ENCODE measurements at places on chromosomes 2 and 18.
A peak's percentile ranks its signal among the peaks of the same experiment; 100 is the strongest.

DNA sequence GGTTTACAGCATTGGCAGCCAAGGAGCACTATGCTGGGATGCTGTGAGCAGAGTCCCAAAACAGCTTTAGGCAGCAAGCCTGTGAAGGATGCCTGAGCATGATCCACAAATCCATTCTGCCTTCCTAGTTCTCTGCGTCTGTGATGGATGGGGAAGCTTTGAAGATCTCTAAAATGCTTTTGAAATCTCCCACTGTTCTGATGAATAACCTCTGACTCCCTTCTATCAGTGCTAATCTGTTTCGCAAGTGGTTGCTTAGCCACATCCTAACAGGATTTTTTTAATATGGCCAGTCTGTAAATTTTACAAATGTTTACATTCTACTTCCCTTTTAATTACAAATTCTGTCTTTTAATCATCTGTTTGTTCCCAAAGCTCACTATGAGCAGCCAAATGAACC, 319.2 kb downstream of the GULP1 start:
- DNase-seq = no peak

- DNase-seq = no peak
Observed at GRCh38 chr18:46755315-46756024, 1.4 kb downstream of the ST8SIA5 start.

DNA sequence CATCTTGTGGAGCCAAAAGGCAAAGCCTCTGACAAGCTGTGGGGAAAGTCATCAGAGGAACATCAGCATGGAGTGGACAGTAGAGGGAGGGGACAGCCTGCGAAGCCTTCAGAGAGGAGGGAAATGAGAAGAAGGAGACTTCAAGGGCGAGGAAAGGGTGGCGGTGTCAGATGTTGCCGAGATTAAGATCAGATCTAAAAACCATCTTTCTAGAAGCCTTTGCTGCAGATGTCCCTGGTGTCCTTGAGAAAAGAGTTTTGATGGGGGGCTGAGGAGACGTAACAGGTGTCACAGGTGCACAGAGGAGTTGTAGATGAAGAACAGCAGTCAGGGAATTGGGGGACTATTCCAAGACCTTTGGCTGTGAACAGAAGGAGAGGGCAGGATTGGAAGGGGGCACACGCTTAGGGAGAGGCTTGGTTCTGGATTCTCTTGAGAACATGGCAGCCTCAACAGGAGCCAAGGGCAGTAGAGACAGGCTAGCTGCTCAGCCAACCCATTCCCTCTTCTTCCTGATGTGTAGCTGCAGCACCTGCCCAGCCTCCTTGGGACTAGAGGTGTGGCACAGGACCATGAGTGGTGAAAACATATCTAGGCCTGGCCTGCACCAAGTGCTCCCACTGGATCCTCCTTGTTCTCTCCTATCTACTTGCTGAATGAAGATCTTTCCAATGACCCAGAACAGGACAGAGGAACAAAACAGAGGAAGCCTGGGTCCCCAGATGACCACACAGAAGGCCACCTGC, 22.7 kb upstream of the NCL start:
- no peak for DNase-seq

- DNase-seq = no peak
Observed at GRCh38 chr2:45890819-45891218, 239.3 kb downstream of the PRKCE start.

GRCh38 chr2:222673883-222674282, 2.4 kb downstream of the MOGAT1 start:
- DNase-seq = no peak

DNA sequence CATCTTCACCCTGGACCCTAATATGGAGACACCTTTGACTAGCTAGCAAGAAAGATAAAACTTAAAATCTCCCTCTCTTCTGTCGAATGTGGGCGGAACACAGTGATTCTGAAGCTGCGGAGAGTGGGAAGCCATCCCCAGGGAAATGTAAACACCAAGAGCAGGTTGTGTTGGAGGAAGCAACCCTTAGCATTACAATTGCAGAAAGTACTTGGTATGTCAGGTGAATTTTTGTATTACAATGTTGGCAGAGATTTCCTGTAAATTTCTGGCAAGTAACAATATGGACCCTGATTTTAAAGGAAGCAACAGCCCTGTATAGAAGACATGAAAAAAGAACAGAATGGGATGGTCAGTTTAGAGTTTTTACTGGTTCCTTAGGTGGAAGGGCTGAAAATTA, 35.8 kb downstream of the TSN start:
- no peak for DNase-seq

- DNase-seq = no peak
Observed at GRCh38 chr2:174025271-174026121, 60.3 kb upstream of the SP3 start.

DNA sequence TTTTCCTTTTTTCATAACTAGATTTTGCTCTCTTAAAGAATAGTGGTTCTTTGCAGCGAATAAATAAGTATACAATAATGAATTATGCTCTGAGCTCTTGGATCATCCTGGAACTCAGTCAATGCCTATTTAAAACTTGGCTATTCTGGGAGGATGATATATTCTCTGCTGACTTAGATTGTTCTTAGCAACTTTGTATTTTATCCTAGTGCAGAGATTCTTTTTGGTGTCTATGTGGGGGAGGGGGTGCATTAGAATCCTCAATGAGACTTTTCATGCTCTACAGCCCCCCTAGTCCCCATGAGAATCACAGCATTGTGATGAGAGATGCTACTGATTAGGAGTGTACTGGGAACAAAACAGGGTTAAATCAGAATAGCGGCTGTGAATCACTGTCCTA, 8.8 kb upstream of the FAM98A start:
- DNase-seq = no peak

GRCh38 chr18:24840640-24841039, 380.2 kb downstream of the HRH4 start:
- DNase-seq = no peak

GRCh38 chr2:176067589-176068418, 16.0 kb downstream of the EVX2 start:
- DNase-seq = no peak

- DNase-seq = peak; percentile 91
Observed at GRCh38 chr2:163465440-163465839, 270.4 kb downstream of the FIGN start.

- DNase-seq = no peak
Observed at GRCh38 chr18:74402806-74403433, 54.2 kb downstream of the DIPK1C start.

GRCh38 chr2:24824071-24824588, 30.9 kb downstream of the CENPO start:
- no peak for DNase-seq

DNA sequence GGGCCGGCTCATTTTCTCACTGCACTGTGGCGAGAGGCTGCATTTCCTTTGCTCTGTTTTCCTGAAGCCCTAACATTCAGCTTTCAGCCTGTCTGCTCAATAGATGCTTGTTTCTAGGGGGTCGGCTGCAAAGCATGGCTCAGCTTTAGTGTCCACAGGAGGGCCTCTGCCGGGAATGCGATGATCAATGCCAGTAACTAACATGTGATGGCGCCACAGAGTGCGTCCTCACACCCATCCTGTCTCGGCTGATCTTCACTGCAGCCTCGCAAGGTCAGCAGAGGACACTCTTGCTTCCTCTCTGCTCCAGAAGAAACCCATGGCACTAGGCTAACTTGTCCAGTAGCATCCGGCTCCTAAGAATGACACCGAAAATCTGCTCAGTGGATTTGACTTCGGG, 156.4 kb upstream of the PXDN start:
- no peak for DNase-seq

DNA sequence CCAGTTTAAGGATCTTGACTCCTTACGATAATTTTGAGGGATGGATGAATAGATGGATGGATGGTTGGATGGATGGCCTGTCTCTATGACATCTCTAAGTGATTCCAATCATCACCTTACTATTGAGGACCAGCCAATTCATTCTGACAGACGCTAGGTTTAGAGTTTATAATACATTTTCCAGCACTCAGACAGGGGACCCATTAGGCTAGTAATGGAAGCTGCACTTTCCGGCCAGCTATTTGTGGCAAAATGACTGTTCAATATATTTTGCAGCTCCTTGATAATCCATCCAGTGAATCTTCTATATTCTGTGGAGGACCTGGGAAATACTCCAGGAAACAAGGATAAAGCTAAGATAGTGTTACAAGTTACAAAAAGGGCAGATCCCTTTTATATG, 262.9 kb downstream of the TDRD15 start:
- no peak for DNase-seq

- no peak for DNase-seq
Observed at GRCh38 chr2:190677255-190677654, 28.4 kb downstream of the NAB1 start.

DNA sequence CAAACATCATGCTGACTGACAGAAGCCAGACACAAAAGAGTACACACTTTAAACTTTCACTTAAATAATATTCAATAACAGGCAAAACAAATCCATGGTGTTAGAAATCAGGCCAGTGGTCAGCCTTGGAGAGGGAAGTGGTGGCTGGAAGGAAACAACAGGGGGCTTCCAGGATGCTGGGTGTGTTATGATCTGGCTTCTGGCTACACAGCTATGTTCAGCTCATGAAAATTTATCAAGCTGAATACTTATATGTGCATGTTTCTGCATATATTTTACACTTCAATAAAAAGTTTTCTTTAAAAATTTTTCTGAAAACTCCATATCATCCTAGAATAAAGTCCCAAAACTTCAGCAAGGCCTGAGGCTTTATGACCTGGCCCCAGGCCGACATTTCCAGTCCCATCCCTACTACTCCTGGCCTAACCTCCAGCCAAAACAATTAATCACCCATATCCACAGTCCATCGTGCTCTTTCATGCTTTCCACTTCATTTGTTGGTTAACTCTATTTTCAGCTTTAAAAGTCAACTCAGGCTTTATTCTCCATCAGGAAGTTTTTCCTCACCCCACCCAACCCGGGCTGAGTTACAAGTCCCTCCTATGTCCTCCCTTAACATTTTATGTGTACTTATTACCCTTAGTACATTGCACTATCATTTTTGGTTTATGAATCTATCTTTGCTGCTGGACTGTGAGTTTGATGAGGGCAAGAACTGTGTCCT, 27.9 kb upstream of the SPTBN1 start:
- no peak for DNase-seq

GRCh38 chr2:119248311-119248710, 24.7 kb downstream of the STEAP3 start:
- DNase-seq = no peak

GRCh38 chr2:203569677-203570316, 34.7 kb upstream of the RAPH1 start:
- no peak for DNase-seq

- DNase-seq = no peak
Observed at GRCh38 chr2:166239548-166239947, 111.7 kb upstream of the SCN1A start.

GRCh38 chr2:215357660-215358059, 45.8 kb downstream of the ATIC start:
- no peak for DNase-seq

DNA sequence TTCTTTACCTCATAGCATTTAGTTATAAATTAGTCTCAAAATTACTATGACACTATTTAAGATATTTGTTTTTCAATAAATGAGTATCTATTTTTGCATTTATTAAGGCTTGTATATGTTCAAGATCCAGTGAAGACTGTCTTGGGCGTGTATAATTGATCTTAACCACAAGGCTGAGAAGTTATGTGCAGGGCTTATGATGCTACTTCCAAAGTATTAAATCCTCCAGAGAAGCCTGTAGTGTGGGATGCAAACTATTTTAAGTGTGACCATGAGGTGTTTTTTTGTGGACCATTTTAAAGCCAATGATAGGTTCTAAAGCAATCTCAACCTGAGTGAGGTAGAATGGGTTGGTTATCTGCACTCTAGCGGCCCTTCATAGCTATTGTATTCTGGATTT, 219.9 kb downstream of the ZNF407 start:
- no peak for DNase-seq

DNA sequence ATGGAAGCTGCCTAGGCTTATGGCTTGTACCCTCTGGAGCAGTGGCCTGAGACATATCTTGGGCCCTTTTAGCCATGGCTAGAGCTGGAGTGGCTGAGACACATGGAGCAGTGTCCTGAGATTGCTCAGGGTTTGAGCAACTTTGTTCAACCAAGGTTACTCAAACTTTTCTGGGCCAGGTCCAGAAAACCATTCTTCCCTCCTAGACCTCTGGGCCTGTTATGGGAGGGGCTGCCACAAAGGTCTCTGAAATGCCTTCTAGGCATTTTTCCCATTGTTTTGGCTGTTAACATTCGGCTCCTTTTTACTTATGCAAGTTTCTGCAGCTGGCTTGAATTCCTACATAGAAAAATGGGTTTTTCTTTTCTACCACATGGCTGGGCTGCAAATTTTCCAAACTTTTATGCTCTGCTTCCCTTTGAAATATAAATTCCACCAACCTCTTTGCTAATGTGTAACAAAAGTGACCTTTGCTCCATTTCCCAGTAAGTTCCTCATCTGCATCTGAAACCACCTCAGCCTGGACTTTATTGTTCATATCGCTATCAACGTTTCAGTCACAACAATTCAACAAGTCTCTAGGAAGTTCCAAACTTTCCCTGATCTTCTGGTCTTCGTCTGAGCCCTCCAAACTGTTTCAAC, 84.9 kb upstream of the MAP4K3 start:
- DNase-seq = no peak

- no peak for DNase-seq
Observed at GRCh38 chr2:10557506-10558265, 109.6 kb upstream of the ODC1 start.

- DNase-seq = no peak
Observed at GRCh38 chr2:105544591-105545377, 145.9 kb upstream of the FHL2 start.

DNA sequence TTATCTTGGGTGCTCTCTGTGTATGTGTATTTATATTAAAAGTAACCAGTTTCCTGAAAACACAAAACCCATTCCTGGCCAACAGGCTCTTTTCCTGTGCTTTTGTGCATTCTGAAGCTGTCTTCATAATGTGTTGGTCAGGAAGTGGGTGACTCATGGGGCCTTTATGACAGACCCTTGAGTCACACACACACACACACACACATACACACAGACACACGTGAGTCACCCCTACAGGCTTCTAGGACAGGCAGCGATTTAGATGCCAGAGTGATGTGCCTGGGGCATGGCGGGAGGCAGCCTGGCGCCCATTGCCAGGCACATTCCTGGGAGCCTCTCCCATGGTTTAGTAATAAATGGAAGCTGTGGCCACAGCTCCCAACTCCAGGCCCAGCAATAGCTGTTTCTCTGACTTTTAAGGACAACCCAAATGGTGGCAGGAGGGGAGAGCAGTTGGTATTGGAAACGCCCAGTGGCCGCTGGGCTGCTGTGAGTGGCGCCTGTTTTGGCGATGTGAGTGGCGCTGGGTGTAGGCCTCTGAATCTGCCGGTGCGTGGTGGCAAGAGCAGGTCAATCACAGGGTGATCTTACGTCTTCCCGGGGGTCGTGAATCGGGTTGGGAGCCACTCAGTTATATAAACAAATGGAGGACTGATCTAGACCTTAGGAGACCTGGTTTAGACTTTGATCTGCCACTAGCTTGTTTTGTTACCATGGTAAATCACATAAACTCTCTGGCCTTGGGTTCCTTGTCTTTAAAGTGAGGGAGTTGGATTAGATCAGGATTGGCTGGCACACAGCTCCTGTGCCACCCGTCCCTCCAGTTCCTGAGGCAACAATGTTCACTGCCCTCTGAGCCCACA, 150.7 kb upstream of the DLX2 start:
- DNase-seq = no peak
